ENCODE measurements at places on chromosomes 7 and 10.

DNA sequence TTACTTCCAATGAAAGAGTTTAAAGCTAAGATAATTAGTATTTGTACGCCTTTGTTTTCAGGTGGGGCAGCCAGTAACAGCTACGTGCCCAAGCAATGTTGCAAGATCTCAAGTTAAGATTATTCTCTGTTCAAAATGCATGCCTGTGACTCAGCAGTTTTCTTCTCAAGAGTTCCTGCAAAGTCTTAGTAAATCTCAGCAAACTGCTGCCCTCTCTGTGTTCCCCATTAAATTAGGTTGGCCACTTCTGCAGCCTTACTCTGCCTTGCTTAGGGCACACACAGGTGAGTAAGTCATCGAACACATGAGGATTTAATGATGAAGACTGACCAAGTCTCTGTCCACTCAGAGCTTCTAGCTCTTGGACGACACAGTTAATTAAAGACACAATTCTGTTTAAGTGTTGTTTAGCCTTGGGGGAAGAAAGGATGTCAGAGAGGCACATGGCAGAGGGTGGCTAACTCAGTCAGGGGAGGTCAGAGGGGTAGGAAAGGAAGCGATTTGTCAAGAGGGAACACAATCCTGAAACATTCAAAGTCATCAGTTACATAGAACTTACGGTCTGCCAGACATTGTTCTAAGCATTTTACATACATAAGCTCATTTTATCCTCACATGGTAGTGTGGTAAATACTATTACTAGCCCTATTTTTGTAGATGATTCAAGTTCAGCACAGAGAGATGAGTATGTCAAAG lies 20.2 kb upstream of the SLC35G1 start:
- DNase-seq, result no peak

- DNase-seq, result no peak
Measured at GRCh38 chr10:131155218-131155875, 156.2 kb downstream of the TCERG1L start.

- DNase-seq, result no peak
Measured at GRCh38 chr10:131925011-131925649, 24.3 kb downstream of the PPP2R2D start.

DNA sequence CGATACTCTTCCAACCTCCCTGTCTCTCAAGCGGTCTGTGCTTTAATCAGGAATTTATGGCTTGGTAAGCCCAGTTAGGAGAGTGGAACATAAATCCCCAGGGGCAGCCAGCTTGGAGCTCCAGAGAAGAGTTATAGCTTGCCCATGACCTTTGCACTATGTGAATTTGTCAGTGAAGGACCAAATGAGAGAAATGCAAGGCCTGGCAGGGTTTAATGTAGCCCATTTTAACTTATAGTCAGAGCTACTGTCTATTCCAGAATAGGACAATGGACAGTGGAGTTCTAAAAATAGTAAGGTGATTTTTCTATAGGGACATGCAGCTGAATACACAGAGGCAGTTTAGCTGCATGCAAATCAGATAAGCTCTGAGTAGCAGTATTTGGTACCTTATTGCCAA lies 142.6 kb upstream of the CAV2 start:
- DNase-seq, result no peak

- DNase-seq, result no peak
Measured at GRCh38 chr10:79098061-79098460, 29.3 kb downstream of the ZMIZ1 start.

GRCh38 chr10:49738616-49739360 lies 23.3 kb downstream of the OGDHL start:
- peak; percentile 56 for DNase-seq

DNA sequence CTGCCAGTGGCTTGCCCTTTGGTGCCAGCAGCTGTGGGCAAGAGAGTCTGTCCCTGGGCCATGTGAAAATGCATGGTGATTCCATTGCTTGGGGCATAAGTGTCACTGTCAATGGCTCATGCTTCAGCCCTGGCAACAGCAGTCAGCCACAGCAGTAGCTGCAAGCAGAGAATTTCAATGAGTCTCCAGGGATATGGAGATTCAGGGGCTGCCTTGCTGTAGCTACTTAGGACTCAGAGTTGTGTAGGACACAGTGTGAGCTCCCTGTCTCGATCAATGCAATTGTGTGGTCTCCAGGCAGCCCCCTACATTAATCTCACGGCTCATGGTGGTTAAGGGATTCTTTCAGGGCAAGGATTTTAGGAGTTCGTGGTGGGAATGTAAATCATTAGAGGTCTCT lies 126.3 kb upstream of the STARD3NL start:
- no peak for DNase-seq

DNA sequence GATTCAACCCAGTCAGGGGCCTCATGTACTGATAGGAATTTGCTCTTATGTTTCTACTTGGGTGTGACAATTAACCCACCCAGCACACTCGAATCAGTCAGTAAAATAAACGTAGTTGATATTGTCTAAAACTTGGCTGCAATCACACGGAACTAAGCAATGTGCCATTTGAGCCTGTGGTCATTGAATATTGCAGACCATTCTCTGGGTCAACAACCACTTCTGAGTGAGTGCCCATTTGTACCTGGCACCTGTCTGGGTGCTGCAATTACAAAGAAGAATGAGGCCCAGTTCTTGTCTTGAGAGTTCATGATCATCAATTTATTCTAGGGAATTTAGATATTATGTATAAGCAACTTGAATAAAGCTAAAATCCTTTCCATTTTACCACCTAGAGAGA lies 29.8 kb downstream of the NPY start:
- no peak for DNase-seq

- no peak for DNase-seq
Measured at GRCh38 chr10:71316056-71316785, 2.8 kb upstream of the SLC29A3 start.

DNA sequence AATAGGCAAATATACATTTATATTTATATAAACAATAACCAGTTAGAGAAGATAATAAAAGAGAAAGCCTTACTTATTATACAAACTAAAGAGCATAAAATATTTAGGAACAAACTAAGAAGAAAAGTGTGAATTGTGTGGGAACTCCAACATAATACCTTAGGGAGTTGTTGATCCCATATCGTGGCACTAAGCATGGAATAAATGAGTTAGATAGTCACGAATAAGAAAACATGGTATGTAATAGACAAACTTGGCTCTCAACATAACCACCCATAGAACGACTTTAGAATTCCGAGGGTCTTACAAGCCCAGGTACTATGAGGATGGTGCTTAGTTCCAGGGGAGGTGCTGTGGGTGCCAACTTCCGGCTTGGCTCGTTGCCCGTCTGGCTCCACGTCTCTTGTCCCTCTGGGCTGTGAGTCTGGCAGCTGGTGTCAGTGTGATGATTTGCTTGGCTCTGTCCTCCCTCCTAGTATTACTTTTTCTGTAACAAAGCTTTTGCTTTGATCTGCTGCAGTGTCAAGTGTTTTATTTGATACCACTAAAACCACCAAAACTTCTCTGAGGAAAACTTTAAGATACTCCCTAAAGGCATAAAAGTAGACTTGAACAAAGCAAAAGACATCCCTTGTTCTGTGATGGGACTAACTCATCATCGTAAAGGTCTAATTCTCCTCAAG lies 9.5 kb upstream of the RBM20 start:
- no peak for DNase-seq

DNA sequence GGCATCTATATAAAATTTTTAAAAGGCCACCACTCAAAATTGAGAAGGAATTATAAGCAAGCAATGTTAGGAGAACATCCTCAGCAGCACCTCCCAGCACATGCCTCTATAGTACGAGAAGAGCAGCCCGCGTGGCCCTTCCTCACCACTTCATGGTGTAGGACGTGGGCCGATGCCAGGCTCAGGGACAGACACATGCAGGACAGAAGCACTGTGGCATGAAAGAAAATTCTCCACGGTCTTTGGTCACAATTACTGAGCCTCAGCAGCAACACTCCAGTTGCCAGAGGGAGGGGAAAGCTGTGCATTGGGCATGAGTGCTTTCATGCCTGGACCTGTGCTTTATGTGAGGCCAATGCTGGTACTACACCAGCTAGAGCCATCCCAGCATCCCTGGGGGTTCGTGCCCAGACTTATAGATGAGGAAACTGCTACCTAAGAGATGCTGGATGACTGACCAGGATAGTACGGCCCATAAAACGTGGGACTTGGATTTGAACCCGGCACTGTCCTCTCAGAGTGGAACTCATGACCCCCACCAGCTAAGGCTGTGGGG lies 164.7 kb downstream of the ADAM12 start:
- no peak for DNase-seq

- DNase-seq, result no peak
Measured at GRCh38 chr10:79397575-79398303, 47.7 kb downstream of the ZCCHC24 start.

GRCh38 chr7:92436612-92437445 lies 10.5 kb upstream of the GATAD1 start:
- no peak for DNase-seq

GRCh38 chr7:133611955-133612354 lies 359.1 kb downstream of the EXOC4 start:
- no peak for DNase-seq

- no peak for DNase-seq
Measured at GRCh38 chr7:43876241-43876640, 6.9 kb upstream of the MRPS24 start.

GRCh38 chr7:47307311-47307710 lies 274.6 kb downstream of the TNS3 start:
- no peak for DNase-seq

- DNase-seq, result no peak
Measured at GRCh38 chr7:134729895-134730294, 49.5 kb upstream of the CALD1 start.

Measured in coronary artery (tissue), 2 donors.